ENCODE measurements at places on chromosomes 1 and 21.

GRCh38 chr1:241488739-241489138 is 30.8 kb downstream of the FH start:
- no peak for DNase-seq

DNA sequence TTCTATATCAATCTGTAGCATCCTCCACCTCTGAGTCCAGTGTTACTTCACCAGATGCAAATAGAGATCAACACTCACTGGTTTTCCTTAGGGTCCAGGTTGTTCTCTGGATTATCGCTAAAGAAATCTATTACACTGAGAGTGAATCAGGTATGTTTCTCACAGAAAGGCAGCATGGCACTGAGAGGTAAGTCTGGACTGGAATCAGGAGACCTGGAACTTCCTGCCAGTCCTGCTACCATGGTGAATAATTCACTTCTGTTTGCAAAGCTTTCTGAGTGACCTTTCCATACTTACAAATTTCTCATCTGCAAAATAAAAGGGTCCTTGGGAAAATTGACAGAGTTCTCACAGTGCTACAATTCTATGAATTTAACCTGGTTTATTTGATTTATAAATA is 1583.3 kb downstream of the MRPL39 start:
- DNase-seq: no peak

GRCh38 chr21:46561445-46562090 is 43.3 kb downstream of the S100B start:
- DNase-seq: no peak

- DNase-seq: no peak
Measured at GRCh38 chr1:231818337-231818736, 191.7 kb downstream of the DISC1 start.

GRCh38 chr1:169925505-169926482 is 32.1 kb upstream of the SCYL3 start:
- no peak for DNase-seq

DNA sequence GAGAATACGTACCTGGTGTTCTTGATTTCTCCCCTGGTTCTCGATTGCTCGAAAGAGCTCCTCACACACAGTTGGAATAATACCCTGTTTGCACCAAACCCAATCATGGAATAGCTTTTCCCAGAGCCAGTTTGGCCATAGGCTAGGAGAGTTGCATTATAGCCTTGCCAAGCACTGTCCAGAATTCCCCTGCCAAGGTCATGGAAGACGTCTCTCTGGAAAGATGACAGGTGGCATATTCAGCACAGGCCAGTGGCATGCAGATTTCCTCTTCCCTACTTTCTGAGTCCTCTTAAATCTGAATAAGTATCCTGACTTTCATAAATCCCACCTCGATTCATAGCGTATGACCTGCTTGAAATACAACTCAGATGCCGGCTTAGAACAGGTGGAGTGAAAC is 96.5 kb downstream of the SCCPDH start:
- no peak for DNase-seq

- DNase-seq: no peak
Measured at GRCh38 chr1:160103658-160104408, 5.4 kb upstream of the IGSF8 start.

- no peak for DNase-seq
Measured at GRCh38 chr1:116826818-116827606, 72.8 kb downstream of the CD2 start.

GRCh38 chr1:159839116-159839849 is 12.6 kb downstream of the SLAMF8 start:
- DNase-seq: no peak

GRCh38 chr1:241799416-241799815 is 48.6 kb upstream of the EXO1 start:
- DNase-seq: no peak

GRCh38 chr1:179516976-179517705 is 58.6 kb downstream of the NPHS2 start:
- no peak for DNase-seq
